Fibroblast of the aortic adventitia (primary cell): ENCODE measurements at places on chromosomes 1 and 21. TPM values are rescaled to one million over a fixed set of nuclear protein-coding genes. Genes with fewer than 3 reads are reported as not detected.

CIART gene
- total RNA-seq = 9.8 and 26.8 TPM in 2 replicates

DNA sequence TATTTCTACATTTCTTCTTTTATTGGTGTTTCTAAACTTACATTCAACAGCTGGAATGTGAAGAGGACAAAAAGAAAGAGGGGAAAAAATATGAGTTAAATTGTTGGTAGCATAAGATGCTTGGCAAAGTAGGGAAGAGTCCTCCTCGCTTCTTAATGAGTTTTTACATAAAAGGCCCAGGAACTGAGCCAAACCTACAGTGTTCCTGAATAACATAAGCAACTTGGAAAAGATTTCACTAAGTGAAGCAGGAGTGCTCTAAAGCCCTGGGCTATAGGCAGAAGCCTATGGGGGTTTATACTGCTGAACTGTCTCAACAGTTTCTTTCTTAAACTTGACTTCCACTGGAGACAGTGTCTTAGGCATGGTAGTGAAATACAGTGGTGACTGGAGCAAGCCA lies 115.0 kb upstream of the USP25 start:
- no peak for DNase-seq

DNA sequence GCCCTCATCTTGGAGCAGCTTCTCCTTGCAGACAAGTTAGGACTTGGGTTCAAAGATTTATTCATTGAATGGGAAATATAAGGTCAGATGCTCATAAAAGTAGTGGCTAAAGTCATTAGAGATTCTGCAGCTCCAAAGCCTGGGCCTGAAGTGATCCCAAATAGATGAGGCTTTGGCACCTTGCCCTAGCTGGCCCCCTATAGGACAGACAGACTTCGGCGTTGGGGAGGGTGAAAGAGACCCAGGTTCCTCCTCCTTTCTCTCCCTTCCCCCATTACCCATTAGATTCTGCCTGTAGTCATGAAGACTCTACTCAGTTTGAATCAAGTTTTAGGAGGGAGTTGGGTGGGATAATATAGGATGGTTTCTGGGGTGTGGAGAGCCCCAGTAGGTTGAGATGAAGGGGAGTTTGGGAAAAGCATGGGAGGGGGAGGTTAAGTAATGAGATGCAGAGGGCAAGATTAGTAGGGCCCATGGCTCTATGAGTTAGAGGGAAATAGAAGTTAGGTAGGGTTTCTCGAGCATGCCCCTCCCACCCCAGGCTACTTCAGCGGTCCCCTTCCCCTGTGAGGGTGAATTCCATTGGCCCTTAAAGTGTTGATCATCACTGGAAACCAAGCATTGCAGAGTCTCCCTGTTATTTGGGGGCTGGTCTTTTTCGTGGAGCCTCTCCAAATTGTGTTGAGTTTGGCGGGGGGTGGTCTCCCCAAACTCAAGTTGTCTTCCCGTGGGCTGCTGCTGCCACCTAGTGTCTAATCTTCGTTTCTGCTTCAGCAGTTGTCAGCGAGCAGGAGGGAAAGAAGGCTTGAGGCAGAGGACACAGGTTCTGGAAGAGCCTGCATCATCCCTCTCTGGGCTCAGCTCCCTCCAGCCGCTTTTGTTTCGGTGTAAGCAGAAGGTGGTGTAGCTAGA lies 2.1 kb upstream of the AHDC1 start:
- DNase-seq = peak; percentile 69

CREB3L4 gene
- 3.3 and 5.9 TPM in 2 replicates for total RNA-seq

SDHB gene
- total RNA-seq = 48.4 and 106 TPM in 2 replicates

DNA sequence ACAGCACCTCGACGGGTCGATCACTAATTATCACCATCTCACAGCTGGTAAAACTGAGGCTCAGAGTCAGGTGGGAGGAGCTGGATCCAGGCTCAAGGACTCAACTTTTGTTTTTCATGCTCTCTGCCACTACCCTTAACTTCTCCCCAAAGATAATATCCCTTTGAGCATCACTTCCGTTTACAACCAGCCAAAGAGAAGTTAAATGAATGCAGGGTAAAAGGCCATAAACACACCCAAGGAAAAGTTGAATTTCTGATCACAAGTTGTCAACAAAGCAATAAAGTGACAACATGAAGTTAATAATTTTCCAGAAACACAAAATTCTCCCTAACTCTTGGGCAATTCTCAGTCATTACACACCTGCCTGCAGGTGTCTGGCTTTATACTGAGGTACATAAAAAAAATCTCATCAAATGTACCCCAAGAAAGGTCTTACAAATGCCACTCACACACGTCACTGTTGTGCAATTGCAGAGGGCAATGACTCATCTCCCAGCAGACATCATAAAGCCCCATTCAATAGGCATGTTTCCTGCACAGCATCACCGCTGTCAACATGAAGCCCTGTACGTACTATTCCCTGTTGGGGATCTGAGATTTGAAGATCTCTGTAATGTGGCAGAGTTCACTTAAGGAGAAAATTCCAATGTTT lies 3.4 kb downstream of the OR2T11 start:
- DNase-seq = no peak

- DNase-seq = no peak
These were observed 203.6 kb downstream of the LBR start for GRCh38 chr1:225224287-225224686.

FDPS gene
- 153 and 600 TPM in 2 replicates for total RNA-seq

CELA2A gene
- total RNA-seq = not detected in 2 replicates

FMOD gene
- 6.6 and 9.1 TPM in 2 replicates for total RNA-seq

CELA3A gene
- not detected in 2 replicates for total RNA-seq

FMN2 gene
- 8.1 and 34.5 TPM in 2 replicates for total RNA-seq

DNA sequence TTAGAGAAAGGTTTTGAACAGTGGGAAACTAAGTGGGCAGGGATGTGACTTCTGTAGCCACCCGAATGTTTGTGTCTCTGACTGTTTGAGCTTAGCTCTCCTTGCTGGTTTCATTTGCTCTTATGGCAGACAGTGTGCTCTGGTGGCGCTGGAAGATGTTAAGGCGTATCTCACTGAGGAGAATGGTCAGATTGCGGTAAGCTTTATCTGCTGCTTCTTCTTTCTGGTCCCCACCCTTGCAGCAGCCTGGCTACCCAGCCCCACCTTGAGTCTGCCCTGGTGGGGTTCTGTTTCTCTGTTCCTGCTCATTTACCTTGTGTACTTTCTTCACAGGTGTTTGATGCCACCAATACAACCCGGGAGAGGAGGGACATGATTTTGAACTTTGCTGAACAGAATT lies 9.9 kb downstream of the PFKFB2 start:
- no peak for DNase-seq

KLF17 gene
- 0.27 and 1.1 TPM in 2 replicates for total RNA-seq

TFF2 gene
- total RNA-seq = not detected in 2 replicates

DNA sequence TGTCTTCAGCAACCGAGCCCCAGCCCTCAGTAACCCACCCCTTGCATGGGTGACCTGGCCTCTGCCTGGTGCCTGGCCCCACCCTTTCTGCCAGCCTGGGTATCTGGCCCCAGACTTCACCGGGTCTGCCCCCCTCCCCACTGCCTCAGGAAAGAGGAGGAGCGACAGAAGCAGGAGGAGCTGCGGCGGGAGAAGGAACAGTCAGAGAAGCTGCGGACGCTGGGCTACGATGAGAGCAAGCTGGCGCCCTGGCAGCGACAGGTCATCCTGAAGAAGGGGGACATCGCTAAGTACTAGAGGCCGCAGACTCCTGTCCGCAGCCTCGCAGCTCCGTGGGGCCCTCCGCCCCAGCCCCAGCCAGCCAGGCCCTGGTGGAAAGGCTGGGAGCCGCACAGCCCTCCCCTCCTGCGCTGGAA lies 6.1 kb downstream of the TNFRSF25 start:
- DNase-seq = no peak

SLAMF8 gene
- total RNA-seq = not detected in 2 replicates
